ENCODE measurements at places on chromosomes 3 and 15.

DNA sequence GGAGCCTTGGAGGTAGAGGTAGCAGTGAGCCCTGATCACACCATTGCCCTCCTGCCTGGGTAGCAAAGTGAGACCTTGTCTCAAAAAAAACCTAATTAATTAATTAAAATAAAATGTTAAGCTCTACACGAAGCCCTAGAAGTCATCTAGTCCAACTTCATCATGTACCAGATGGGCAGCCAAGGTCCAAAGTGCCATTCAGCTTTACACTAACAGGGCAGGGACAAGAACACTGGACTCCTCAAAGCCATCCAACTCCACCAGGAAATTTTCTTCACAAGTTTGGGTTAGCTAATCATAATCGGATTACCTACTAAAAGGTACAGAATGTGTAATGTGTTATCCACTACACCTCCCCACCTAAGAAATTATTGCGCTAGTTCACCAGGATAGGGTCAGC lies 48.8 kb downstream of the WWTR1 start:
- DNase-seq = no peak

GRCh38 chr3:70065696-70066253 lies 66.2 kb downstream of the SAMMSON start:
- DNase-seq = peak; percentile 25

GRCh38 chr15:92029767-92030166 lies 176.3 kb downstream of the SLCO3A1 start:
- no peak for DNase-seq

- no peak for DNase-seq
These were observed 47.8 kb upstream of the CHST2 start for GRCh38 chr3:143071776-143072175.

- no peak for DNase-seq
These were observed 150.0 kb upstream of the UBE2E1 start for GRCh38 chr3:23655749-23656148.

DNA sequence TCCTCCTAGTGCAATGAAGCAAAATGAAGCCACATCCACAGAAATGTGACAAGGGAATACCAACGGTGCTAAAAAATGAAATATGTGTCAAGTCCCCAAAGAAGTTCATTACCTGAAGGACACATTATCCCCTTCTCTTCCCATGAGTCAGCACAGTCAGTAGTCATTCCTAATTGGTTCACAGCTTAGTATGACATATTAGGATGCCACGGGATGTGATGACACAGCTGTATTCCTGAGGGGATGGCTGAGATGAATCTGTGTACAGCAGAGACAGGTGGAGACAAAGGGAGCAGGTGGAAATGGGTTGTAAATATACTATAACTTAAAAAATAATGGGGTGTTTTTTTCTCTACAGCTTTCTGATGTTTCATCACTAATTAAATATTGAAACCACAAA lies 273.4 kb downstream of the ARRDC4 start:
- DNase-seq = no peak

DNA sequence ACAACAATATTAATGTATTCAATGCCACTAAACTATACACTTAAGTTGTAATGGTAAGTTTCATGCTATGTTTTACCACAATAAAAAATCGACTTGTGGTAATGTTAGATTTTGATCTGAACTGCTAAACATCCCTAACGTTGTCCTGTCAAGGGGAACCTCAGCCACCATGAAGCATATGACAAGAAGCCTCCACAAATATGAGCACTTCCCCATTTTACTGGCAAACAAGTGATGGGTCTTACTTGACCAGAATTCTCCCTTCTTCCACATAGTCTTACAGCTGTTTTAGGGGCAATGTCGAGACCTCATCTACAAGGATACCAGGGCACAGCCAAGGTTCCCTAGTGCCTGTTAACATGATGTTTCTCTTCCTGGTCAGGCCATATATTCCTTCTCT lies 124.2 kb upstream of the ABI3BP start:
- DNase-seq = no peak

DNA sequence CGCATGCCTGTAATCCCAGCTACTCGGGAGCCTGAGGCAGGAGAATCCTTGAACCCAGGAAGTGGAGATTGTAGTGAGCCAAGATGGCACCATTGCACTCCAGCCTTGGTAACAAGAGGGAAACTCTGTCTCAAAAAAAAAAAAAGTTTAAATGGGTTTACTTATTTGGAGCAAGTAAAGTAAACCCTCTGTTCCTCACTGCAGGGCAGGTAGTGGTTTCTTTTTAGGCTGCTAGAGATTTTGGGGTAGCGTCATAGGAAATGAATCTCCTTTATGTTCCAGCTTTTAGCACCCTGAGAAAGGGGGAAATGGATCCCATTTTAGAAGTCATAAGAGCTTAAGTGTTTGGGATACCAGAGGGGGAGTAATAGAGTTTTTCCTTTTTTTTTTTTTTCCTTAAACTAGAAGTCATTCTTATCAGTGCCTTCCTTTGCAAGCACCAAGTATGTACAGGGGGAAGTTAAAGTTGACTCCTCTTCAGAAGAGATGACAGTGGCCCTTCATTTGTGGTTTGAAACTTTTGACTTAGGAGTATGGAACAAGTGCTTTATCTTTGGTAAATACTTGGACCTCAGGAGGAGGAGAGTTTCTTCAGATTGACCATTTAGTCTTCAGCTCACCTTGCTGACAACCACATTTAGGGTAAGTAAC lies 8.0 kb downstream of the PXK start:
- no peak for DNase-seq

DNA sequence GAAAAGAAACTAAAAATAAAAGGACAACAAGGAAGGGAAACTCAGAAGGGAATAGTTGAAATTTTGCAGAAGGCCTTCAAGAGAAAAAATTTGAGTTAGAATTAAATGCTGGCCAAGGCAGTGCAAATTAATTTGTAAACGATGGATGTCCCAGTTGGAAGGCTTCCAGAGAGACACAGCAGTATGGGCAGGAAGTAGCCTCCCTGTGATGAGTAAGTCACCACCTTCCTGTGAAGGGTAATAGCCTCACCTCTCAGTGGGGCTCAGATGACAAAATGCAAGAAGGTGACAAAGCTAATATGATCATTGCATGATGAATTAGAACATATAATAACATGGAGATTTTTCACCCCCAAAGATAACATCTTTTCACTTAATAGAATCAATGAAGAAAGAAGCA lies 27.3 kb upstream of the TMCO5A start:
- DNase-seq = no peak

DNA sequence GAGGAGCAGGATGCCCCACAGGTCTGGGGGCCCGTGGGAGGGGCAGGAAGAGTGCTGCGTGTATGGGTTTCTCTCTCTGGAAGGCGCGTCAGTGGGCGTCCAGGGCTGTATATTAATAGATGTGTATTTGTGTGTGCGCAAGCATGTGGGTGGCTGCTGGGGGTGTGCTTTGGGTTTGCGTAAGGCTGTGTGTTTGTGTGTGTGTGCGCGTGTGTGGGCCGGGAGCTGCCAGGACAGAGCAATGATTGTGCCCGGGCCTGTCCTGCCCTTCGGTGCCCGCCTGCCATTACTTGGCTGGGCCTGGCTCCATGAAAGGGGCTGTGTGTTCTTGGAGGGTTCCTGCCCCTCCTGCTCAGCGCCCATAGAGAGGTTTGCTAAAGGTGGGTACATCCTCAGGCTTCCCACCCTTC lies 16.3 kb downstream of the CSPG4 start:
- DNase-seq = no peak

GRCh38 chr3:56923526-56924224 lies 121.9 kb upstream of the ARHGEF3 start:
- peak; percentile 25 for DNase-seq

DNA sequence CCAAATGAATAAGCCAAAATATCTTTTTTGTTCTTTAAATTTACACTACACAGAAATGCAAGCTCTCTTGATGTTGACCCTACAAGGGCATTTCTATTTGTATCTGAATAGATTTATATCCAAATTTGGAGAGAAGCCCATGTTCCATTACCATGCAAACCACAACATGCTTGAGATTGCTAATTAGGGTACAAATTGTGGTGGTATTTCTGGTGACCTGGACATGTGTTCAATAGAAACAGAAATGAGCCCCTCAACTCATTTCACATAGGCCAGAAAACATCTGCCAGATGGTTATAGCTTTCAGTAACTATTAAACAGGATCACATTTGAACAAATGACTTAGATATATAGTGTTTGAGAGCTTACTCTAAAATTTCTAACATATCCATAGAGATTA lies 23.5 kb upstream of the PLSCR5 start:
- DNase-seq = no peak

DNA sequence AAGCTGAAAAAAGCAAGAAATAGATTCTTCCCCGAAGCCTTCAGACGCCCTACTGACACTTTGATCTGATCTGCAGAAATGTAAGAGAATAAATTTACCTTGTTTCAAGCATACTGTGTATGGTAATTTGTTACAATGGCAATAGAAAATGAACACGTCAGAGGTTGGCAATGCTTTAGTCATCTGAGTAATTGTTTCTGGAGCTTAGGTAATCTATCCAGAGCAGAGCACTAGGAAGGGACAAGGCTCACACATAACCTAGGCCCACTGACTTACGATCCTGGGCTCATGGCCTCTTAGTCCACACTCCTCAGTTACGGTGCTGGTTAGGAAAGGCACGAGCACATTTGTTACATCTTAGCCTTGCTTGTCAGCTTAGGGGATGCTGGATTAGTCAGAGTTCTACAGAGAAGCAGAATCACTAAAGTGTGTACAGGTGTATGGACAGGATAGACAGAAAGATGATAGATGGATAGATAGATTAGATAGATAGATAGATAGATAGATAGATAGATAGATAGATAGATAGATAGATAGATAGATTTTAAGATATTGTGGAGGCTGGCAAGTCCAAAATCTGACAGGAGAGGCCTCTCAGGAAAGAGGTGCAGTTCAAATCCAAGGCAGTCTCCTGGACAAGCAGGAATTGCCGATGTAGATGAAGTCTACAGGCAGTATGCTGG lies 46.8 kb upstream of the TBC1D23 start:
- DNase-seq = no peak

- peak; percentile 5 for DNase-seq
These were observed 122.6 kb downstream of the CADM2 start for GRCh38 chr3:85081191-85081906.

DNA sequence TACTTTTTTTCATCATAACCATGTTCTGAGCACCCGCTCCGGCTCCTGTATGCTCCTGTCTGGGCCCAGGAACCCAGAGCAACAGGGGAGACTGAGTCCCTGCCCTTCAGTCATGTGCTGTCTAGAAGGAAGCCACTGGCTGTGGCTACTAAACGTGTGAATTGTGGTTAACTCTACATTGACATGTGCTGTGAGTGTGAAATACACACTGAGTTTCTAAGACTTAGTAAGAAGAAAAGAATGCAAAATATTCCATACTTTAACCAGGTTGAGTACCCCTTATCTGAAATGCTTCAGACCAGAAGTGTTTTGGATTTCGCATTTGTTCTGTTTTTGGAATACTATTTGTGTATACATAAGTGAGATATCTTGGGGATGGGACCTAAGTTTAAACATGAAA lies 42.8 kb upstream of the CGNL1 start:
- no peak for DNase-seq

DNA sequence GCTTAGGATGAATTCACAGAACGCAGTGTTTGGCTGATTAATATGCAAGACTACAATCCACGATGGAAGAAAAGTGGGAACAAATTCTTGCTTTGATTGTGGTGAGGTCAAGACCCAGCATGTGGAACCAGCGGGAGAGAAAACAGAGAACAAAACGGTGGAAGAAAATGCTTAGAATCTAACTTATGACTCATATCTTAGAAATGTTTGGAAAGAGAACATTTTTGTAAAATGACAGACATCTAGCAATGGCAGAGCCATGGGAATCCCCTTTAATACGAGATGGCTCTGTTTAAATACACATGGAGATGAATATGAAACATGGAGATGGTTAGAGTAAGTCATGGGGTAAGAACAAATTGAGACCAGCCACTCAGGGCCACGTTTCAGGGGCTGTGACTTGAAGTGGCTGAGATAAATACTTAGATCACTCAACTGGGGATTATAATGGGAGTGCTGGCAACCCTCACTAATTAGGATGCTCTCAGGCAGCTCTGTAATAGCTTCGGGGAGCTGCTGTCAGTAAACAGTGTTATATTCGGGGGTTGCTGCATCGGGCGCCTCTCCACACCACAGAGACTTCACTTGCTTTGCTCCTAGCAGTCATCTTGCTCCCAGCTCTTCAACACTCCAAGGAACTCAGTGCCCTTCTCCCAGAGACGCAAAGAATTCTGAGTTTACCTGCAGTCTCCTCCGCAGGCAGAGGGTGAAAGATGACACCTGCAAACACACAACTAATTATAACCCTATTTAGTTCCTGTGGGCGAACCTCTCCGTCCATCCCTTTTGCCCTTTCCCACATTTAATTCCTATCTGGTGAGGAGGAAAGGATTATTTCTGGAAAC lies 68.0 kb upstream of the ONECUT1 start:
- DNase-seq = no peak

GRCh38 chr3:111318289-111318688 lies 223.7 kb upstream of the CD96 start:
- DNase-seq = no peak

DNA sequence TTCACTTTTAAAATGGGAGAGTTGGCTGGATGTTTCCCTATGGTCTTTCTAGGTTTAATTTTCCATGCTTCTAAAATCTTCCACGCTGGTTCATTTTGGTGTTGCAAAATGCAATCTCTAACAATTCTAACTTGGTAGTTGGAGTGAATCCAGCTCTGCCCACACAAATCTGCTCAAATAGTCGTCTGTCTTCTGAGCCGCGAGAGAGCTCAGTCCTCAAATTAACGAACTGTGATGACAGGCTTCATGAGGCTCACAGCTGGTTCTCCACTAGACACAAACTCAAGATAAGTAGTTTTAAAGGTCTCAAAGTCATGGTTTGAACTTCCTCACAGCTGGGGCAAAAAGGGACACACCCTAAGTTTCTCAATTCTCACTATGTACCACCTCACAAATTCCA lies 178.6 kb upstream of the LYSMD4 start:
- no peak for DNase-seq

GRCh38 chr3:100032243-100032642 lies 82.1 kb downstream of the FILIP1L start:
- DNase-seq = no peak

GRCh38 chr15:39934397-39935071 lies 619 bp downstream of the EIF2AK4 start:
- DNase-seq = no peak

DNA sequence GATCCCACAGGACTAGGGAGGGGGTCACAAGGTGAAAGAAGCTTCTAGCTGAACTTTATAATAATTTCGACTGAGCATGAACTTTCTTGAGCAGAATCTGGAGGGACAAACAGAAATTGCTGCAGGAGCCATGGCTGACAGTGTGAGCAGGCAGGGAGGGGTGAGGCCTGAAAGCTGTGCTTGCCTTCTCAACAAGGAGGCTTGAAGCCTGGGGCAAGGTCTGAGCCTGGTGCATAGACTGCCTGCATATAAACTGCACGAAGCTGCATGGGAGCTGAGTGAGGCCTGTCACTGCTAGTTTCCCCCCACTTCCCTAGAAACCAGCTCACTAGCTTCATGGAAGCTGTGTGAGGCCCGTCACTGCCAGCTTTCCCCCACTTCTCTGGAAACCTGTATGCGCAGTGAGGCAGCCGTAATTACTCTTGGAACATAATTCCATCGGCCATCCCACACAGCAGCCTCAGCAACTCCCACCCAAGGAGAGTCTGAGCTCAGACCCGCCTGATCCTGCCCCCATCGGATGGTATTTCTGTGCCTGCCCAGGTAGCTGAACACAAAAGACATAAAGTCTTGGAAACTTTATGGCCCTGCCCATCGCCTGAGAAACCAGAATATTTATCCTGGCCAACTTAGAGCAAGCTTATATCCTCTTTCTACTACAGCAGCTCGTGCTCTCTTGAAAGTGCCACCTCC lies 136.5 kb downstream of the PLCH1 start:
- no peak for DNase-seq

GRCh38 chr3:171687064-171687463 lies 123.2 kb downstream of the PLD1 start:
- DNase-seq = no peak

All from HEK293T (cell line).